NCI-H2107 (cell line): ENCODE measurements at places on chromosomes 12 and 14.
A peak's percentile ranks its signal among the peaks of the same experiment; 100 is the strongest.

DNA sequence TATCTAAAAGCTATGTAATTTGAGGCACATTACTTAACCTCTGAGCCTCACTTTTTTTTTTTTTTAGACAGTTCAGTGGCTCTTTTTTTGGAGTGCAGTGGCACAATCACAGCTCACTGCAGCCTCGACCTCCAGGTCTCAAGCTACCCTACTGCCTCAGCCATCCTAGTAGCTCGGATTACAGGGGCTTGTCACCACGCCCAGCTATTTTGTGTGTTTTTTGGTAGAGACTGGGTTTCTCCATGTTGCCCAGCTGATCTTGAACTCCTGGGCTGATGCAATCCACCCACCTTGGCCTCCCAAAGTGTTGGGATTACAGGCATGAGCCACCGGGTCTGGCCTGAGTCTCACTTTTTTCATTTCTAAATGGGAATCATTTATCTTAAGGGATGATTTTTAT lies 192.0 kb upstream of the PDZRN4 start:
- no peak for DNase-seq

- DNase-seq: peak; percentile 94
Measured at GRCh38 chr12:67042697-67043131, 226.4 kb upstream of the CAND1 start.

- no peak for DNase-seq
Measured at GRCh38 chr12:43462080-43462479, 89.9 kb downstream of the ADAMTS20 start.

- DNase-seq: no peak
Measured at GRCh38 chr12:24617471-24617870, 331.4 kb downstream of the BCAT1 start.

- no peak for DNase-seq
Measured at GRCh38 chr12:79547044-79547734, 143.6 kb downstream of the PAWR start.

DNA sequence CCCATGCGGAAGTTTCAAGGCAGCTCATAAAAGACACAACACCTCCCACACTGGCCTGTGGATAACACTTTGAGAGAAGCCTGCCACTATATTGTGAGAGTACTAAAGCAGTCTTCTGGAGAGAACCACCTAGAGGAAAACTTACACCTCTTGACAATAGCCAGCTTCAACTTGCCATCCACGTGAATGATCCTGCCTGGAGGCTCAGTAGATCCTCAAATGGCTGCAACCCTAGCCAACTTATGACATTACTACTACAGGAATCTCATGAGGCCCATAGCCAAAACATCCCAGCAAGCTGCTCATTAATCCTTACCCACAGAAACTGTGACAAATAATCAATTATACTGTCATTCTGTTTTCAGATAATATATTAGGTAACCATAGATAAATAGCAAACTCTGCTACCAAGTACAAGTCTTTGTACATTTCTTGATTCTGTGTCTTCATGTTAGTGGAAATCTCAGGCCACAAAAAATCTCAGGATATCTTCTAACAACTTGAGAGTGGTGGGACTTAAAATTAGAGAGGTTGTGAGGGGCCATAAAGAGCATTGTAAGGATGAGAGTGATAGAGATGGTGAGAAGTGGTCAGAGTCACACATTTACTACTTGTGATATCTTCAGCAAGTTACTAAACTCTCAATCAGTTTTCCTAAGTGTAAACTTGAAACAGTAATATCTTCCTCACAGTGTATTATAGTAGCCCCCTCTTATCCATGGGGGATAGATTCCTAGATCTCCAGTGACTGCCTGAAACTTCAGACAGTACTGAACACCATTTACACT lies 368.0 kb downstream of the C12orf50 start:
- DNase-seq: no peak
